Effector memory CD8-positive, alpha-beta T cell (primary cell): ENCODE measurements at places on chromosomes 4 and X.

- H3K27me3 ChIP-seq = no peaks in the 10 kb centered on the region
- peak overlapping the region; percentile 100 for H3K4me3 ChIP-seq
- DNase-seq = no peak
- peaks cover 26% of the 10 kb centered on the region for H3K4me1 ChIP-seq
- peak overlapping the region; percentile 96 for H3K27ac ChIP-seq
These were observed 702 bp downstream of the MMGT1 start for GRCh38 chrX:135973025-135973547.

- no peak for DNase-seq
- H3K27ac ChIP-seq = no peak overlapping the region
- peaks cover 7% of the 10 kb centered on the region for H3K27me3 ChIP-seq
- H3K4me3 ChIP-seq = no peak overlapping the region
These were observed 121.2 kb upstream of the BANK1 start for GRCh38 chr4:101669138-101669831.

- DNase-seq = no peak
- no peaks in the 10 kb centered on the region for H3K27me3 ChIP-seq
- H3K36me3 ChIP-seq = no peaks in the 10 kb centered on the region
- H3K27ac ChIP-seq = no peak overlapping the region
These were observed 251.9 kb downstream of the AFAP1 start for GRCh38 chr4:7687796-7688195.

- H3K27me3 ChIP-seq = no peaks in the 10 kb centered on the region
- no peak for DNase-seq
- H3K27ac ChIP-seq = no peak overlapping the region
- no peaks in the 10 kb centered on the region for H3K36me3 ChIP-seq
These were observed 253.2 kb upstream of the CENPE start for GRCh38 chr4:103451341-103451740.

GRCh38 chr4:37528166-37528885 lies 157.8 kb downstream of the RELL1 start:
- no peak overlapping the region for H3K27ac ChIP-seq
- no peaks in the 10 kb centered on the region for H3K36me3 ChIP-seq
- no peaks in the 10 kb centered on the region for H3K4me1 ChIP-seq
- peaks cover 10% of the 10 kb centered on the region for H3K27me3 ChIP-seq

GRCh38 chr4:119268466-119268865 lies 53.5 kb downstream of the FABP2 start:
- no peak overlapping the region for H3K4me3 ChIP-seq
- H3K27ac ChIP-seq = no peak overlapping the region
- H3K27me3 ChIP-seq = no peaks in the 10 kb centered on the region
- DNase-seq = no peak

- peaks cover 4% of the 10 kb centered on the region for H3K27me3 ChIP-seq
- no peak overlapping the region for H3K27ac ChIP-seq
- no peaks in the 10 kb centered on the region for H3K4me1 ChIP-seq
- no peak overlapping the region for H3K4me3 ChIP-seq
These were observed 108.3 kb upstream of the MED14 start for GRCh38 chrX:40843643-40844042.

- no peak for DNase-seq
- no peaks in the 10 kb centered on the region for H3K4me1 ChIP-seq
- no peak overlapping the region for H3K4me3 ChIP-seq
- no peak overlapping the region for H3K27ac ChIP-seq
These were observed 67.4 kb upstream of the EPHA5 start for GRCh38 chr4:65737672-65738071.

DNA sequence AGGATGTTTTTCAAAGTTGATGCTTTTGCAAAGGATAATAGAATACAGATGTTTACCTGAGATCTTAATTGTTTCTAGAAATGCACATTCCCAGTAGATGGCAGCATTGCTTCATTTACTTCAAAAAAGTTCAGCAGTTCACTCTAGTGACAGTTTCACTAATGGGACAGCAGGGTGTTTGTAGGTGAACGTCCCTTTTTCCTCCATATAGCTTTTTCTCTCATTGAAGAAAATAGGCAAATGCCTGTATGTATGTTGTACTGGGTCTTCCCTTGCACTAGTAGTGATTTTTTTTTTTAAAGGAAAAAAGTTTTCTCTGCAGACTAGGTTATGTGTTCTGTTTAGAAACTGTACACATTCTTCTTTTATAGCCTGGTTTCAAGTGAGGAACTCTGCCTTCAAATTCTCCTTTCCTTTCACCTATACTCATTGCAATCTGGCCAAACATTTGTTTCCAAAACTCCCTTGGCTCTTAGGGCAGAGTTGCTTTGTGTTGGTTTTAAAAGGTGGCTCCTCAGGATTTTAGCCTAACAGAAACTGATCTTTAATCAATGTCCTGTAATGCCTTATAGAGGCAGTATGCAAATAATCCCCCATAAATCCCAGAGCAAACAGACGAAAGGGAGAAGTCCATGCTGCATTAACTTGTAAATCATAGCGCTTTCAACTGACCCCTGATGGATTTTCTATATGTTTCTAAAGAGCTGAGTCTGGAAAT lies 86.3 kb downstream of the EGF start:
- H3K36me3 ChIP-seq = no peaks in the 10 kb centered on the region
- H3K4me1 ChIP-seq = no peaks in the 10 kb centered on the region
- DNase-seq = peak; percentile 56
- H3K4me3 ChIP-seq = no peak overlapping the region
- H3K27ac ChIP-seq = no peak overlapping the region

DNA sequence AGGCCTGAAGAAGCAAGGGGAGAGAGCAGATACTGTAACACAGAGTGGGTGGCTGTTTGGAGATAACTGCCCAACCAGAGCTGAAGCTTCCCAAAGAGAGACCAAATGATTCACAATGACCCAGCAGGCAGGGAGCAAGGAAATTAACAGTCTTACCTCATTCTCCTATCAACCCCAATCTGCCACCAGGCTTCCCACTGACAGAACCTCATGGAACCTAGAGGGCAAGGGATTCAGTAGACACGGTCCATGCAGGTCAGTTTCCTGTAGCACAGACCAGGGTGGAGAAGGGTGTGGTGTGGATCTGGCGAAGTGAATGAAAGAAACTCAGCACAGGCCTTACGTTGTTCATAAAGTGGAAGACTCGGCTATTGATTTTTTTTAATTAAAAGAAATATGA lies 60.7 kb upstream of the ALB start:
- DNase-seq = no peak
- H3K4me3 ChIP-seq = no peak overlapping the region
- H3K36me3 ChIP-seq = no peaks in the 10 kb centered on the region
- no peaks in the 10 kb centered on the region for H3K4me1 ChIP-seq
